Fibroblast of skin of back (primary cell): ENCODE measurements at places on chromosomes 4 and X.

- no peak for DNase-seq
These were observed 231.1 kb downstream of the ARAP2 start for GRCh38 chr4:36013206-36013605.

DNA sequence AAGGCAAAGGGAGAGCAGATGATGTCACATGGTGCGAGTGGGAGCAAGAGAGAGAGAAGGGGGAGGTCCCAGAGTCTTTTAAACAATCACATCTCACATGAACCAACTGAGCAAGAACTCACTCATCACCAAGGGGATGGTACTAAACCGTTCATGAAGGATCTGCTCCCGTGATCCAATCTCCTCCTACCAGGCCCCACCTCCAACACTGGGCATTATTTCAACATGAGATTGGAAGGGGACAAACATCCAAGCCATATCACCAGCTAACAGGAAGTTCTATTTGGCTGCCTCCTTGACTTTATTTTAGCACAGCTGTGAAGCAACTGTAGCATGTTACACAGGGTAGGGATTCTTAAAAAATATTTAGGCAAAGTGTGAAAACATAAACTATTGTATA is 102.5 kb downstream of the DDIT4L start:
- no peak for DNase-seq

DNA sequence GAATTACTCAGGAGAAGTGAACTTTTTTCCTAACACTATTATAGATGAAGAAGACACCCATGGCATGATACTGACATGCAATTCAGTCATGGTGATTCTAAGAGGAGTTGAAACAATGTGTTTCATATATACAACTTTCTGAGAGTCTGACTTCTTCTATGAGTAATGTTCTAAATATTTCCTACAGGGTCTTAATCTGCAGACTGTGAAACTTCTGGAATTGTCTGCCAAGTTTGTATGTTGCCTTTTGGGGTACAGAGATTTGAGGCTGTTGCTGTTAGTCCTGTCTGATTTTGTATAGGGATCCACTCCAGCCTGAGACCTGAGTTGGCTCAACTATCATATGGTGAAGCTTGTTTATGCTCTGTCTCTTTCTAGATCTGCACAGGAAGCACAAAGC is 160.6 kb upstream of the GATB start:
- DNase-seq = peak; percentile 51

DNA sequence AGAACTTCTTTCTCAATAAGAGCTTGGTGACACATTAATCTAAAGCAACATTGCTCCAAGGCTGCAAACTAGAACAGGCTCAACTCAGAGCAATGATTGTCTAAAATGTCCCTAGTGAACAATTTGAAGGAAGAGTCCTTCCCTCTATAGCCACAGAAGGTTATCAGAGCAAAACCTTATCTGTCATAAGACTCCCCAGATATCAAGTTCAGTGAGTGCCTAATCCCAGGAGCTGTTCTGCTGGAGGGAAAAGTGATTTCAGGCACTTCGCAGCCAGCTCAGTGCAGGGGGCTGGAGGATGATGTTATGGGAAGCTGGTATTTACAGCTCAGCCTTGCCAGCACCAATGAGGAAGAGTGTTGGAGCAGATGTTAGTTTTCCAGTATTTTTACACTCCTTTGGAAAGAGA is 497.5 kb downstream of the INPP4B start:
- DNase-seq = no peak

GRCh38 chrX:20595928-20596575 is 329.3 kb upstream of the RPS6KA3 start:
- peak; percentile 12 for DNase-seq

- no peak for DNase-seq
These were observed 760 bp downstream of the TRMT2B start for GRCh38 chrX:101051153-101051548.
